ENCODE measurements at places on chromosomes 6 and 20. TPM values are rescaled to one million over a fixed set of nuclear protein-coding genes. Genes with fewer than 3 reads are reported as not detected.

Gene MAFB
- total RNA-seq: 10.2 TPM

Gene STX11
- 6.8 TPM for total RNA-seq

Gene VSX1
- 0.33 TPM for total RNA-seq

Gene GLP1R
- total RNA-seq: 7.5 TPM

Gene MAP3K7
- 20.6 TPM for total RNA-seq

Gene CBLN4
- not detected for total RNA-seq

Gene SYNDIG1
- 21.4 TPM for total RNA-seq

Gene C20orf141
- not detected for total RNA-seq

Gene FOXQ1
- not detected for total RNA-seq

Gene CDC40
- total RNA-seq: 16.1 TPM

Gene LINC00237
- not detected for total RNA-seq

Gene HEY2
- total RNA-seq: 25.6 TPM

Gene STMN3
- 4.6 TPM for total RNA-seq

Gene SAPCD1
- total RNA-seq: not detected

Gene PRSS35
- 0.36 TPM for total RNA-seq

Gene BMP6
- 5.2 TPM for total RNA-seq

Gene SMLR1
- total RNA-seq: not detected

Gene SLC22A7
- total RNA-seq: not detected

Gene CYP24A1
- total RNA-seq: not detected

Gene SSTR4
- total RNA-seq: not detected

Gene SEL1L2
- total RNA-seq: 1.4 TPM

Gene RUNX2
- 0.38 TPM for total RNA-seq

Gene SLC32A1
- total RNA-seq: not detected

Gene METTL24
- total RNA-seq: 1.2 TPM

Gene APCDD1L
- 0.91 TPM for total RNA-seq

Gene PHACTR1
- total RNA-seq: 85.9 TPM

Gene CLDN20
- total RNA-seq: not detected

Gene CASP8AP2
- total RNA-seq: 13.2 TPM

Gene AP5S1
- total RNA-seq: 11.3 TPM

Gene ORC3
- total RNA-seq: 20.5 TPM

Gene STXBP5
- 14.4 TPM for total RNA-seq

Gene EYA2
- total RNA-seq: 0.63 TPM

Gene ASIP
- total RNA-seq: 32.6 TPM

Gene MRS2
- total RNA-seq: 44.7 TPM

Gene NRSN1
- total RNA-seq: not detected

Gene MATN4
- total RNA-seq: not detected

Gene THEMIS
- 0.22 TPM for total RNA-seq

Gene CNBD2
- total RNA-seq: 3.7 TPM

Gene SYCP2
- total RNA-seq: 1.0 TPM

Gene KHDRBS2
- total RNA-seq: not detected

Data from left ventricle myocardium inferior (tissue), 1 donor.